ENCODE measurements at places on chromosomes 16 and 17.

GRCh38 chr17:45131616-45132319 is 547 bp downstream of the PLCD3 start:
- peak; percentile 21 for DNase-seq

- peak; percentile 59 for DNase-seq
These were observed 398.9 kb downstream of the PMP22 start for GRCh38 chr17:14866266-14866665.

DNA sequence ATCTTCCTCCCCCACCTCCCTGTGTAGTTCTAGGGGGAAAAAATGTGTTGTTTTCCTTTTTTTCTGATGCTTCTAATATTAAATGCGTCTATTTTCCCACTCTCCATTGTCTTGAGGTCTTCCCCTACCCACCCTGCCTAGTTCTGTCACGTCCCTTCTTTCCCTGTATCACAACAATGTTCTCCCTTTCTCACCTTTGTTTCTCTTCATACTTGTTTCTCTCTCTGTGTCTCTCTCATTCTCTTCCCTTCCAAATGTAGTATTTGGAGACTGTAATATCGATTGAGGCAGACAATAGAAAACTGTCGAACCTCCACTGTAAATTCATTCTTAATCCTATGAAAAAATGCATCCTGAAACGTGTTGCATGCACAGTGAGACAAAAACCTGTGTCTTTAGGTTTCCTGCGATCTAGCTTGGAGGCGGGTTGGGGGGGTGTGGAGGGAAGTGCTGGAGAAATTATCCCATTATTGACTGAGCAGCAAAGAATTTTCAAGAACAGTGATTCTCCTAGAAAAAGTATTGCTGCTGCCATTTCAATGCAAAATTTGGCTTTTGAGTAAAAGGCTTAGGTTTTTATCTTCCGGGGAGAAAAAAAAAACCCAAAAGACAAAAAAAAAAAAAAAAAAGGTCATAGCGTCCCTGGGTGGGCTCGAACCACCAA is 1.3 kb upstream of the PSMB3 start:
- no peak for DNase-seq

GRCh38 chr16:77675464-77676324 is 46.6 kb upstream of the NUDT7 start:
- peak; percentile 76 for DNase-seq

Data from fibroblast of upper back skin (primary cell).